ENCODE measurements at places on chromosomes 7 and 10.
A peak's percentile ranks its signal among the peaks of the same experiment; 100 is the strongest.

DNA sequence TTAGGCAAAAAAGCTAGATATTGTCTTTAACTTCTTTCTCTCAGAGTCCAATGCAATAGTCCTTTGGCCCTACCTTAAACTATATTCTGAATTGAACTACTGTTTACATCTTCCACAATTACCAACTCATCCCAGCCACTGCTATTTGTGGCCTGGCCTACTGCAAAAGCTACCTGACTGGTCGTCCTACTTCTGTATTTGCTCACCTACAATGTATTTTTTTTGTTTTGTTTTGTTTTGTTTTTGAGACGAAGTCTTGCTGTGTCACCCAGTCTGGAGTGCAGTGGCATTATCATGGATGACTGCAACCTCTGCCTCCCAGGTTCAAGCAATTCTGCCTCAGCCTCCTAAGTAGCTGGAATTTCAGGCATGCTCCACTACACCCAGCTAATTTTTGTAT is 51.2 kb downstream of the ARL4A start:
- DNase-seq: no peak

DNA sequence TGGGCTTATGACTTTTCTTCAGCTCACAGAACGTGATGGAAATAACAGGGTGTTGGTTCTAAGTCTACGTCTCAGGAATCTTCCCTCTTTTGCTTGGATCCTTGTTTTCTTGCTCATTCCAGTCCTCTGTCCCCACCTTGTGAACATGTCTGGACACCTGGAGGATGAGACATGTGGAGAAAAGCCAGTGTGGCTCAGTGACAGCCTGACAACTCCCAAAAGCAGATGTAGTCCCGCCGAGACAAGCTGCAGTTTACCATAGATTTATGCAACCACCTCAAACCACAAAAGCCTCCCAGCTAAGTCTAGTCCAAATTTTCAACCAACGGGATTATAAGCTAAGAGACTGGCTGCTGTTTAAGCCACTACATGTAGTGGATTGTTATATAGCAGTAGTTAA is 476.1 kb downstream of the SH2D4B start:
- no peak for DNase-seq

DNA sequence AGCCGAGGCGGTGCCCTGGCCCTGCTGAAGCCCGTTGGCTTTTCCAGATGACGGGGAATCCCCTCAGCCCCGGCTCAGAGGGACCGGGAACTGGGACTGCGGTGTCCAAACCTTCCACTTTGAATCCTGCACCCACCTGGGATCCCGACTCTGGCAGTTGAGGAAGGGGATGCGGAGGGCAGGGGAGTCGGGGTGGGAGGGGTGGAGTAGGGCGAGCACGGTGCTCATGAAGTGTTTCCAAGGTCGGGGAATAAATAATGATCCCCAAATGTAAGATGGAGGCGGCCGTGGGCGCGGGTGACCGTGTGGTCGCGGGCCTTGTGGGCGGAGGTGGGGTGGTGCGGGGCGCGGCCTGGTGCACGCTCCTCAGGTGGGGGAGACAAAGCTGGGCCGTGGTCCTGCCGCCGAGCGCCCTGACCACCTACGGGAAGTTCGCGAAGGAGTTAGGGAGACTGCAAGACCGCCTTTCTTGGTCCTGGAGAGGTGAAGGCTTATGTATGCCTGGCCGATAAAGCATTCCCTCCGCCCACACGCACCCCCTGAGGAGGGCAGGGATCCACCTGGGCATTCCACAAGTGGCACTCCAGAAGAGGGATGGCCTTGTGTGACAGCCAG is 1.4 kb downstream of the MTURN start:
- no peak for DNase-seq

GRCh38 chr7:2049111-2049781 is 183.5 kb downstream of the MAD1L1 start:
- no peak for DNase-seq

DNA sequence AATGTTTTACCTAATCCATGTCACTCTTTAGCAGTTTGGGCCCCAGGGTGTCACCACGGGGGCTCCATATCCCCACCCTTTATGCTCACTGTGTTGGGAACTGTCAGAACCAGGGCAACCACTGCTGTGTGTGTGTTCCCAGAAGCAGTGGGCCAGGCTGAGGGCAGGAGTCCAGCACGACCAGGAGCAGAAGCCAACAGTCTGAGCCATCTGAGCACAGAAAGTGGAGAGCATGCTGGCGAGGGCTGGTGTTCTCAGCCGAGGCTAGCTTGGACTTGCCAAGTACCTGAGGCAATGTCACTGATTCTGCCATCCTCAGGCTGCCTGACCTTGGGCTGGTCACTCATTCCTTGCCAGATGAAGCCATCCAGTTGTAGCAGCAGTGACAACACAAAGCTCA is 285.0 kb downstream of the BMPER start:
- no peak for DNase-seq

DNA sequence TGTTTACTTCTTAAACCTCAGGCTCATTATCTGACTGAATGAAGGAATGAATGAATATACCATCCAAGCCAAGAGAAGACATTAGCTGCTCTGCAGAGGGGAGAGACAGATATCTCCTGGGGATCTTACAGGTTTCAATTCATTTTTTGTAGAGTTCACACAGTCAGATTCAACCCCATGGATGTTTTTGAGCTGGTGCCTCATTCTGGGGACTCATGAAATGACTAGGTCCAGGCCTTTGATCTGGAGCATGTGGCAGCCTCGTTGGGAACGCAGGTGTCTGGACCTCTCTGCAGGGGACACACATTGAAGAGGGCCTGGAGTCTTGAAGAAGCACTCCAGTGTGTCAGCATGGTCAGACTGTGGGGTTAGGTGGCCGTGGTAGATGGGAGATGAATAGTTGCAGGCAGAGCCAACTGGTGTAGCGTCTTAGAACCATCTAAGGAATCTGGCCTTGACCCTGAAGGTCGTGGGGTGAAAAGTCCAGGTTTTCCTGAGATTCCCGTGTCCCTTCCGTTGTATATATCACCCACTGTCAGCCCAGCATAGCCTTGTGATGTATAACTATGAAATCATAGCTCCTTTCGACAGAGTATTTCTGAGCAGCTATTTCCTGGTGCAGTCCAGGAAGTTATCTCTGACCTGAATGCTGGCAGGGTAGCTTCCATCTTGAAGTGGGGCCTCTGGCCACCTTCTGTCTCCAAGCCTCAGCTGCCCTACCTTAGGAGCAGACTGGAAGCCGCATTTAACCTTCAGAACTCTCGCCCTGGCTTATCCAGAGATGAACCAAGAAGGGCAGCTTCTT is 22.3 kb downstream of the BTBD16 start:
- DNase-seq: no peak

- DNase-seq: no peak
Observed at GRCh38 chr7:116672596-116673456, 830 bp downstream of the MET start.

DNA sequence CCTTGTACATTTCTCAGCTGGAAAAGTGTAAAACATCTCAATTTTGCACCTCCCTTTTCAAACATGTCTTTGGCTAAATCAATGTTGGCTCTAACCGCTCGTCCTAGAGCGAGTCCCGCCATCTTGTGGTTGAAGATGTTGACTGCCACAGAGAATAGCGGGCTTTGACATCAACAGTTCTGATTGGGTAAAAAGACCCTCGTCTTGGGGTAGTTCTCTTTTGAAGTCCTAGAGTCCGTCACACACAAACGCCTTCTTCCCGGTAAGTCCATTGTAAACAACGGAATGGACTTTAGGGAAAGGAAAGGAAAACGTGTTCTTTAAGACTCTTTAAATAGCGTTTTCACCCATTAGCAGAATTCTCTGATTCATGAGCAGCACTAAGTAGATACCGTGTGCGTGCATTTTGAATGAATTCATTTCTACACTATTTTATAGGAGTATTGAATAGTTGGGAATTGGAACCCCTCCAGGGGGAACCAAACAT is 452 bp upstream of the RPP30 start:
- DNase-seq: peak; percentile 33

DNA sequence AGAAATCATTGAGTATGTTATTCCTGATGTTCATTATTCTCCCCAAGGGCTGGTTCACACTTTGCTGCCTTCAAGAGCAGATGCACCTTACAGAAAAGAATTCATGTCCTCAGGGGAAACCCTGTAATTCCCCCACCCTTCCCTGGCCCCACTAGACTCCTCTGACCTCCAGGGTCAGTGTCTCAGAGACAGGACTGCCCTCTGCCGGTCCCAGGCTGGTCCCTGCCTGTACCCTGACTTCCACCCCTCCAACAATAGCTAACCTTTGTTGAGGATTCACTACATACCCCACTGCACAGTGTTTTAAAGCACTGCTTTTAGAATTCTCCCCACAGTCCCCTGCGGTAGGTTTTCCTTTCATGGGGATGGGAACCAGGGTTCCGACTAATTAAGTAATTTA is 4.4 kb upstream of the SEPHS1 start:
- DNase-seq: no peak

GRCh38 chr7:132145466-132145865 is 430.8 kb downstream of the PLXNA4 start:
- DNase-seq: no peak

DNA sequence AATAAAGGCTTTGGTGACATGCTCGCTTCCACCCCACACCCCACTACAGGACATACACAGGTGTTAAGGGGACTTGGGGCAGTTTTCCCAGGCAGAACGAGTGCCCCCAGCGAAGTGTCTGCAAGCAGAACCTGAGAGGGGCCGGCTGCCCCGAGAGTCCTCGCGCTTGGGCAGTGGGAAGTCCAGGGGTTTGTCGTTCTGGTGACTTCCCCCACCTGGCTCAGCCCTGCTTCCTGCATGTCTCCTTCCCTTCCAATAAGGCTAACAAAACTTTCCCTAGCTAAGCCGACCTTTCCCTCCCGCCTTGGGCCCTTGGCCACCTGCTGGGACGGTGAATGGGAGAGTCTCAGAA is 916 bp downstream of the VWA2 start:
- no peak for DNase-seq

DNA sequence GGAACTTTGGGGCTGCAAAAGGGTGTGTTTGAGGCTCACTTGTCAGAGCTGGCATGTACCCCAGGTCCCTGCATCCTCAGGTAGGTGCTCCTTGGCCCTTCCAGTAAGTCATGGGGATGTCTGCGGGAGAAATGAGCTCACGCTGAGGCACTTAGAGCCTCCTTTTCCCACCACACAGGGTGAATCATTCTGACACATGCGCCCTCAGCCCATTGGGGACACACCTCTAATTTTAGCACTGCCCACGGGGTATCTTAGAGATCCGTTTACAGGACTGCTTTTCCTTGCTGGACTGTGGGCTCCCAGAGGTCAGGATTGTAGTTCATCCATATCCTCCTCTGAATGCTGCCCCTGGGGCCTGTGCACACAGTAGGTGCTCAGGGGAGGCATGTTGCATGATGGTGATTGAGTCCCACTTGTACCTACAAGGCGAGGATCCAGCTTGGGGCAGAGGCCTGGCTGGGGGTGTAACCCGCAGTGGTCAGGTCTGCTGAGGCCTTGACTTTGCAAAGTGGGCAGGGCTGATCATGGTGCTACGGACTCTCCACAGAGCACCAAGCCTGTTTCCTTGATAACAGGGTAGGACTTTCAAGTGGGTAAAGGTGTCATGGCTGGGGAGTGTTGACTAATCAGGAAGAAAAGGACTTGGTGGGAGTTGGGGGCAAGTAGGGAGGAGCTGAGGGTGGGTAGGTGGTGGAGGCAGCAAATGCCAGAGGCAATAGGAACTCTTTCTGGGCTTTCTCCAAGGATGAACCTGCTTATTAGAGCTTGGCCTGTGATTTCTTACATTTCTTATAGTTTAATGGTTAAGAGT is 5.8 kb downstream of the TSPAN15 start:
- no peak for DNase-seq

DNA sequence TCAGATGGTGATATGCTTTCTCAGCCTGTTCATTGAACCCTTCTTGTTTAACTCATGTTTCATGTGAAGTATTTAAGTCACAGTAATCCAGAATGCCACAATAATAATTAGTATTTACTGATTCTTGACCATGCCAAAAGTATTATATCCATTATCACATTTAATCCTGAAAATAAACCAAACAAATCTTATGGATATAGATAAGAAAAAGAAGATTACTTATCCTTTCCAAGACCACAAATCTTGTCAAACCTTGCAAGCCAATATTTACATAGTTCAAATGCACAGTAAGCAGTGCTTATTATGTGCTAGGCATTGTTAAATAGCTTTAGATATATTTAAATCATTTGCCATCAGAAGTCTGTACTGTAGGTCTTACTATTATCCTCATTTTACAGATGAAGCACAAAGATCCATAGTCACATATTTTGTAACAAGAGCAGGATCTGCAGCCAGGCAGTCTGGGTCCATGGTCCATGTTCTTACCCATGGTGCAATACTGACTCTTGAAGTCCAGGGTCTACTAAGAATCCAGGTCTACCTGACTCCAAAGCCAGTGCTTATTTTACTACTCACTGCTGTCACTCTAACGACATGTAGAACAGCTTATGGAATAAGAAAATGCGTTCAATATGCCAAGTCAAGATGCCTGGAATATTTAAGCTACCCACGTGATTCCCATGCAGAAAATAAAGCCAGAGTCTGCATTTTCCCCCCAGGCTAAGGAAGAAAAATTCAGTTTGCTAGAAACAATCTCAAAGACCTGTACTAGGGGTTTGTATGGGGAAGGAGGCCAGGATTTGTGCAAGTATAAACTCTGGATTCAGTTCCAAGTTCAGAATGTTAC is 984.8 kb upstream of the LRRTM3 start:
- DNase-seq: no peak

DNA sequence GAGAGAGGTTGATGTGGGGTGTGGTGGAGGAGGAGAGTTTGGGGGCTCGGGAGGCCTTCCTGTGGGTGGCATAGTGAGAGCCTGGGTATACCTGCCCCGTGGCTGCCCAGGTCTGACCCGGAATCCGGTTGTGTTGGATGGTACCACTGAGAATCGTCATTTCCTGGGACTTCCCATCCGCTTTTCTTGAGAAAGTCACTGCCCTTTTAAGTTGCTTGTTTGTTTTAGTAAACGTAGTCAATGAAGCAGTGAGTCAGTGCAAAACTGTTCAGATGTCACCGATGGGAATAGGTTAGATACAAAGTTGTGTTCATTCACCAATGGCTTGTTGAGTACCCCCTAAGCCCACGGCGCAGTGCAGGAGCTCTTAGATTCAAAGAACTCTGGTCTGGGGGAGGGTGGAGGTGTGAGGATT is 285.8 kb downstream of the CAMK1D start:
- DNase-seq: peak; percentile 21

DNA sequence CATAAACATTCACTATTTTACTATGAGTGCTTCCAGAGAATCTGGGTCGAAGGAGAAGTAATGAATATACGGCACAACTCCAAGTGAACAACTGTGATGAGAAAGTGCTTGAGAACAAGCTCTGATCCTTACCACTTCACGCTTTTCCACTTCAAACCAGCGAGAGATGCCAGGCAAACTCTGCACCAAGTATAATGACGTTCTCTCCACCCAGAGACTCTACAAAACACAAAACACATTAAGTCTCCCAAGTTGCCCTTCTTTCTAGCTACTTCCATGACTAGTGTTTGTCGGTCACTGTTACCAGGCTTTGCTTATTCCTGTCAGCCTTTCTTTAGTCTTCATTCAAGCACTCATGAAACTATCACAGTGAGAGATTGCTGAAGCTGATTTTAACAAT is 193.1 kb upstream of the IMMP2L start:
- no peak for DNase-seq
